Left forelimb (tissue), 1 donor: ENCODE measurements at places on chromosomes 2 and 18.
A peak's percentile ranks its signal among the peaks of the same experiment; 100 is the strongest.

DNA sequence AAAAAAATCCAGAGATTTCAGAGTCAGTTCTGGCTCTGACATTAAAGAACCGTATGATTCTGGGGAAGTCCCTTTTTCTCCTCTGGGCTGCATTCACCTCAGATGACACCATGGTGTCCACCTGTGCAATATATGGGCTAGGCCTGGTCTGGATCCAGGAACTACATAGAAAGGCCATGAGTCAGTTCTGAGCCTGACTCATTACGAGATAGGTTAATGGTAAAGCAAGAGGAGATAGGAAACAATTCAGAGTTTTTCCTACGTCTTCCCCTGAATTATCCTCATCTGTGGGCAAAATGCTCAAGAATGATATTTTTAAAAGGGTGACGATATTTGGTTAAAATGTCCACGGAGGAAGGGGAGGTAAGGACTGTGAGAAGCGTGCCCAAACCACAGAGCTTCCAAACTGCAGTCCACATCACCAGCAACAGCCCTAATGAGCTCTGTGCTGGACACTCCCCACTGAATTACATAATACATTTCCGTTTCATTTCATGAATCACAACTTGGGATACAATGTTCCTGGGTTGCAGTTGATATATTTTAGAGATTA lies 180.1 kb upstream of the OSR1 start:
- DNase-seq: no peak

DNA sequence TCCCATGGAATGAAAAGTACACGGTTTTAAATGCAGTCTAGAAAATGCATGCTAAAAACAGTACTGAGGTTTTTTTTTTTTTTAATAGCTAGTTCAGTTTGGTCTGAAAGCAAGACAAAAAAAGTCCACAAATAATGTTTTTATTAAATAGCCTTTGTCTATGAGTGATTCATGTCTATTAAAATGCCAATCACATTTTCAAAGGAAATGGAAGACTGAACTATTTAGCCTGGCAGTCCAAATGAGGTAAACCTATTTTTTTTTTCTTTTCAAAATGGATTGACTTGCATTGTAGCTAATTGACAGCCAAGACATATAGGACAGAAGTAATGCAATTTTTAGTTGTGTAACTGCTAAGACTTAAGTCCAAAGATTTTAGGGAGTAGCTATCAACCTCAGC lies 90.3 kb downstream of the LRP1B start:
- no peak for DNase-seq

DNA sequence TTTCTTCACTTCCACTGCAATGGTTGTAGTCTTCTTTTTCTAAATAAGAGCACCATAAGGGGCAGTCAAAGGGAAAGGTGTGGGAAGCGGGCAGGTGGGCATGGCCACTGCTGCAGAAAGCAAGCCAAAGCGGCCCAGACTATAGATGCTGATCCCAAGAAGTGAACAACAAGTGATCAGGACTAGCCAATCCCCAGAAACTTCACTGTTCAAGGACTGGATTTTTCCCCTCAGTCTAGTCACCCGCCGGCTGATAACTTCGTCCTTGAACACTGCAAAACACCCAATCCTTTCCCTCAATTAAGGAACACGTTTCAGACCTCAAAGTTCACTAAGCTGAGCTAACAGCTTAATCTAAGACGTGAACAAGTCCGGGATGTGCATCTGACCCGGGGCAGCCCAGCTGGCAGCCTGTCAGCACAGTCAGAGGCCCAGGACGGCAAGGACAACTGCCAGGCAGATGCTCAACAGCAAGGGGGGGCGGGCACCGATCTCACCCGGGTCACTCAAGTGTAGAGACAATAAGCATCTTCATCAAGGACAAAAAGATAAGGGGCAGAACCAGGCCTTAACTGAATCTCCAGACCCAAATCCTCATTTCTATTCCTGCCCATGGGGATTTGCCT lies 59.8 kb downstream of the HDLBP start:
- DNase-seq: no peak

GRCh38 chr18:79507546-79508480 lies 112.1 kb downstream of the NFATC1 start:
- DNase-seq: peak; percentile 91

DNA sequence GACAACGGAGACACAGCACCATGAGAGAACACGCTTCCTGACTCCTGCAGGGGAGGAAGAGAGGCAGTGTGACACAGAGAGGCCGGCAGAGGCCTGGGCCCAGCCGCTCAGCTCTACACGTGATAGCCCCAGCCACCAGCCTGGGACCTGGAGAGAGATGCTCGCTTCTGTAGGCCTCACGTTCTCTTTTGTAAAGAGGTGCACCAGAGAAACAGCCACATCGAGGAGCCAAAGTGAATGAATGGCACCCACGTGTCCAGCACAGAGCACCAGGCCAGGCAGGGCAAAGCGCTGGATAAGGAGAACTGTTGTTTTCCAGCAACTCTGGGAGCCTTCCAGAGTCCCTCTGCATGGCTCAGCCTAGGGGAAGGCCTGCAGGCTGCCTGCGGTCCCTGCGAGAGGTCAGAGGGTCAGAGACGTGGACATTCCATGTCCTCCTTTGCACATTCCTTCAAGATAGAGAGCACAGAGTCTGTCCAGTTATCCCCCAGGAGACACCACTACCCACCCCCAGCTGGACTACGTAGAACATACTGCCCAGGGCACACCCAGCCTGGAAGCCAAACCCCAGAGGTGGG lies 14.2 kb downstream of the LIMS2 start:
- no peak for DNase-seq

DNA sequence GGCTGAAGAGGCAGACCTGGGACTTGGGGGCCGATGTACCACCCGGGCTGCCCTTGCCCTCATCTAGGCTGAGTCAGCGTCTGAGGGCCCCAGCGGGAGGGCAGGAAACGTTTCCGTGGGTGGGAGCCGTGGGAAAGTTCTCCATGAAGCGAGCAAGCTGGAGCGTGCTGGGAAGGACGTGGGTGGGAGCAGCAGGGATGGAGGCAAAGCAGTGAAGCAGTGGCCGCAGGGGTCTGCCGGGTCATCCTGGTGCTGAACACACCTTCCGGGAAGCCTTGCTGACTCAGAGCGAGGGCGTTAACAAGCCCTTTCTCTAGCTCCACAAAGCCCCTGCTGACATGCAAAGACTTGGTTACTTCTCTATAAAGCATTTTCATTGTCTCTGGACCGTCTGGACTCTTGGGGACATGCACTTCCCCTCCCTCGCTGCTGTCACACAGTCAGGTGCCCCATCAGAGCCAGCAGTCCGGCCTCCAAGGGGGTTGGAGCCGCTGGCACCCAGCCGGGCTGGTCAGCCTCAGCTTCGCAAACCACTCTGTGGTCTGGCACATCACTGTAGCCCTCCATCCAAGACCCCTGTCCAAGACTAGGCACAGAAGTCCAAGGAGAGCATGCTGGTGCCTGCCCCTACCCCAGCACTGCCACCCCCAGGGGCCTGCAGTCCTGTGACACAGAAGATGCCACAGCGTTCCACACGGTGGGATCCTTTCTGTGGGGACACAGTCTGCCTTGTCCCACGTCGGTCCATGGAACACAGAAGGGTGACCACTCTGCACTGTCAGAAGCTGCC lies 115.1 kb upstream of the GPC1 start:
- peak; percentile 65 for DNase-seq

DNA sequence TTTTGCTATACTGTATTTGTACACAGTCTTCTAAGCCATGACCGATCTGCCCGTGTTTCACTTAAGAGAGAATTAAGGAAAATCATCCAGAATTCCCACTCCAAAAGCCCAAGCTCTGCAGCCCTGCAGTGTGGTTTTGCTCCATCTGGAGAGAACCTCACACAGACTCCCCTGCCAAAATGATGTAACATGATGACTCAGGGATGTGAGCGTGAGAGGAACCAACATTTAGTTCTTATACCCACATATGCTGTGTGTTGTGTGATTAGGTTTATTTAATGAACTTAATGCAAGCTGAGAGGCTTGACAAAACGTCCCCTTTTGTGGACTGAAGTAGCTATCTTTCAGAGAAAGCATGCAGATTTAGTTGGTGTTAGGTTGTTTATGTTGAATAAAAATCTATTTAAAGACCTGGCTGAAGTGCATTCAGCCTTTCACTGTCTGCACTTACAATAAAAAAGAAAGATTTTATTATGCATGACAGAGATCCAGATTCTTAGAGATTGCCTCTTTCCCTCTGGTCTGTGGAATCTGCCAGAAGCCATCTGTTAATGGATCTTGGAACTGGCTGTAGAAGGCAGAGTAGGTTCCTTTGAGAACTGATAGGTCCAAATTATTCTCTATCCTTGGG lies 6.3 kb downstream of the RAB12 start:
- DNase-seq: no peak

DNA sequence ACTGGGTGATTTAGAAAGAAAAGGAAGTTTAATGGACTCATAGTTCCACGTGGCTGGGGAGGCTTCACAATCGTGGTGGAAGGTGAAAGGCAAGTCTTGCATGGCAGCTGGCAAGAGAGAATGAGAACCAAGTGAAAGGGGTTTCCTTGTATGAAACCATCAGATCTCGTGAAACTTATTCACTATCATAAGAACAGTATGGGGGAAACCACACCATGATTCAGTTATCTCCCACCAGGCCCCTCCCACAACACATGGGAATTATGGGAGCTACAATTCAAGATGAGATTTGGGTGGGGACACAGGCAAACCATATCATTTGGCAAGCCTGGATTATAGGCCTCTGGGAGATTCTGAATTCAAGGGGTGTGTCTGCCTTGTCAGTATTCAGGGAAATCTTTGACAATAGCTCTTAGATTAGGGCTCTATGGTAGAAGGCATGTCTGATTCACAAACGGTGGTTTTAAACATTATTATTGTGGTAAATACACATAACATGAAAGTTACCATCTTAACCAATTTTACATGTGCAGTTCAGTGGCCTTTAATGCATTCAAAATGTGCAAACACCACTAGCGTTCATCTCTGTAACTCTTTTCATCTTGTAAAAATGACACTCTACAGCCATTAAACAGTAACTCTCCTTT lies 15.3 kb upstream of the PLB1 start:
- DNase-seq: no peak

DNA sequence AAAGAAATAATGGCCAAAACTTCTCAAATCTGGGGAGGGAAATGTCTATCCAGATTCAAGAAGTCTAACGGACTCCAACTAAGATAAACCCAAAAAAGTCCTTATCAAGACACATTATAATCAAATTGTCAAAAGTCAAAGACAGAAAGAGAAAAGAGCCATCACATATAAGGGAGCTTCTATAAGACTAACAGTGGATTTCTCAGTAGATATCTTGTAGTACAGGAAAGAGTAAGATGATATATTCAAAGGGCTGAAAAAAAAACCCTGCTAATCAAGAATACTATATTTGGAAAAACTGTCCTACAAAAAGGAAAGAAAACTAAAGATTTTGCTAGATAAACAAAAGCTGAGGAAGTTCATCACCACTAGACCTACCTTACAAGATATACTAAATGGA lies 35.4 kb downstream of the TMEM247 start:
- DNase-seq: no peak

DNA sequence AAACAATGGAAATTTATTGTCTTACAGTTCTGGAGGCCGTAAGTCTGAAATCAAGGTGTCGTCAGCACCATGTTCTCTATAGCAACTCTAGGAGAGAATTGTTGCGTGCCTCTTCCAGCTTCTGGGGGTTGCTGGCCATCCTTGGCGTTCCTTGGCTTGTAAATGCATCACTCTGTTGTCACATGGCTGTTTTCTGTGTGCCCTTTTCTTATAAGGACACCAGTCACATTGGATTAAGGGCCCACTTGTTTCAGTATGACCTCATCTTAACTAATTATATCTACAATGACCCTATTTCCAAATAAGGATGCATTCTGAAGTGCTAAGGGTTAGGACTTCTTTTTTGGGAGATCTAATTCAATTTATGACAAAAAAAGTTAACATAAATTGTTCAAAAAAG lies 1.4 kb upstream of the PLEK start:
- no peak for DNase-seq
